Smooth muscle cell of the umbilical artery (primary cell): ENCODE measurements at places on chromosomes 3 and 15. TPM values are rescaled to one million over a fixed set of nuclear protein-coding genes. Genes with fewer than 3 reads are reported as not detected.

IL17RC gene
- 21.5 and 35.0 TPM in 2 replicates for total RNA-seq

ZNF662 gene
- total RNA-seq = 1.1 and 1.2 TPM in 2 replicates

IL5RA gene
- not detected in 2 replicates for total RNA-seq

ATOSA gene
- 17.2 and 22.4 TPM in 2 replicates for total RNA-seq

GOLGA8S gene
- 0.05 TPM in 1 of 2 replicates, not detected in the other for total RNA-seq

LIPC gene
- total RNA-seq = 3.6 TPM in 1 of 2 replicates, not detected in the other

SLC41A3 gene
- 43.7 and 53.7 TPM in 2 replicates for total RNA-seq

MAGEL2 gene
- total RNA-seq = 2.1 and 3.4 TPM in 2 replicates

C3orf80 gene
- 3.6 and 7.1 TPM in 2 replicates for total RNA-seq

PPP2R3A gene
- 6.5 and 12.5 TPM in 2 replicates for total RNA-seq
